Stimulated activated CD8-positive, alpha-beta memory T cell treated with anti-CD3 and anti-CD28 coated beads, Interleukin-7, amount 100 ng/mL, for 24 hours (primary cell): ENCODE measurements at places on chromosomes 2 and 18.

DNA sequence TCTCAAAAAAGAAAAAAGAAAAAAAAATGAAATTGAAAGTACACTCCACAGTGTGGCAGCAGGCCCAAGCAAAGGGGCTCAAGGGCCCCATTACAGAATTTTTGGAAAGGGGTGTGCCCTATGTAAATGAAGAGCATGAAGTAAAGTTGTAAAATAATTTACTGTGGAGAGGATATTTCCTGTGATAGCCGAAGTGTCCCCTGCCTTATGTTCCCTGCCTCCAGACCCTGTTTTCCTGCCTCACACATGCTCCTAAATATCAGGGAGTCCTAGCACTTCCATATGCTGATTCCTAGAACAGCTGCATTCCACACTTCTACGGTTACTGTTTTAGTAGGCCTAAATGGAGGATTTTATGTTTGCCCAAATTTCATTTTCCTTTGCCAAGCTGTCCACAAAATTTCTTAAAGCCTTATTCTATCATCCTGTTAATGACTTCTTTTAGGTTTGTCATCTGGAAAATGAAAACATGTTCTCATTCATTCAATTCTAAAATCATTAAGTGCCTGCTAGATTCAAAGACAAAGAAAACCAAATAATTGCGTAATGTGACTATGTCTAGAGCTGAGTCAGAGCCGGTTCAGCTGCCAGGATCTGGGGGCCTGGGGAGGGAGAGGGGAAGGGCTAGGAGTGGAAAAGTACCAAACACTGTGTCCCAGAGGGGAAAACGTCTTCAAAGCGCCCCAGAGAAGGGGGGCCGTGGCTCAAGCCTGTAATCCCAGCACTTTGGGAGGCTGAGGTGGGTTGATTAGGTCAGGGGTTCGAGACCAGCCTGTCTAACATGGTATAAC is 25.9 kb upstream of the IMPA2 start:
- DNase-seq: no peak

GRCh38 chr2:102520009-102520408 is 47.0 kb downstream of the SLC9A4 start:
- no peak for DNase-seq

GRCh38 chr2:168525716-168526446 is 69.8 kb downstream of the CERS6 start:
- DNase-seq: no peak

- no peak for DNase-seq
These were observed 7.4 kb upstream of the B3GNT7 start for GRCh38 chr2:231387904-231388724.

DNA sequence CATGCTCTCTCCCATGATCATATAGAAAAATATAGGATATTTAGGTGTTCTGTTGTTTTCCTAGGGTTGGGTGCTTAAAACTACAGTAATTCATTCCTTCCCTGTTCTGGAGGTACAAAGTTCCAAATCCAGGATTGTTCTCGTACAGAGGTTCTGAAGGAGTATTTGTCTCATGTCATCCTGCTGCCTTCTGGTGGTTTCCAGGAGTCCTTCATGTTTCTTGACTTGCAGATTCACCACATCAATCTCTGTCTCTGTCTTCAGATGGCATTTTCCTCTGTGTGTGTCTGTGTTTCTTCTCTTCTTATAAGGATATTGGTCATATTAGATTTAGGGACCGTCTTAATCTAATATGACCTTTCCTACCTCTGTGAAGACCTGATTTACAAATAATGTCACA is 397.9 kb downstream of the NYAP2 start:
- no peak for DNase-seq

DNA sequence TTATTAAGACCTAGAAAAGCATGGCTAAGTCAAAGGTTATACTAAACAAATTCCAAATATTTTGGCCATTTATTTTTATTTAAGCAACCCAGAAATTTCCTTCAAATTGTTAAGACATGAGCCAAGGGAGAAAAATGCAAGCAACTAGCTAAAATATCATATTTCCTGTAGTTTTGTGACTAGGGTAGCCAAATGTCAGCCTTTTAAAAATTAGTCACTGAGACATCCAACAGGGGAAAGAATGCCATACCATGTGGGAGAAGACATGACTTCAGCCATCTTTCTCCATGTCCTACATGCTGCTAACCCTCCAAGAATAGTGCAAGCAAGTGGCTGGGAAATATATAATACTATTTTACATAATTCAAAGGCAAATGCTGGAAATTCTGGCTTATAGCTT is 197.9 kb downstream of the DSEL start:
- DNase-seq: no peak

- DNase-seq: no peak
These were observed 4.7 kb downstream of the CYTIP start for GRCh38 chr2:157438863-157439823.

DNA sequence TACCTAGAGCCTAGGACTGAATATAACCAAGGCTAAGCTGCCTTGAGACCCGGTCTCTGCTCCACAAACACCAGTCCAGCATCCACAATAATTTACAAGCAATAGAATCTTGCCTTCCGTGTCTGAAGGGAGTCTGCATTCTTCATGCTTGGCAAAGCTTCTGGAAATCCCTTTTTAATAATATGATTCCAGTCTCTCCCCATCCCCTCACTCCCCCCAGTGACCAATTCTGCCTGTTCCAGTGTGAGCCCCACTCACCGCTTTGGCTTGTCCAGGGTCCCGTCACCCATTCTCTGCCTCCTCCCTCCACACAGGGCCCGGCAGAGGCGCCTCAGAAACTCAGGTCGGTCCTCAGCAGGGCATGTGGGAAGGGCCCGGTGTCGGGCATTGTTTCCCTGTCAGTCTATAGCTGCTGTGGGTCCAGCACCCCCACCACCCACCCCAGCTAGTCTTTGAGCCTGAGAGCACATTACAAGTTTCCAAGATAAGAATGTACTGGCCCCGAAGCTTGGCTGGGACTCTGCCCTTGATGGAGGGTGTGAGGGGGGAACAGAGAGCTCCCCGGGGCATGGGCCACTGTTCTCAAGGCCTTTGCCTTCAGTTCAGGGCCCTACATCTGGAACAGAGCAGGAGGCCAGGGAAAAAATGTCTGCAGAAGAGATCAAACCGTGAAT is 129.7 kb upstream of the MYCN start:
- DNase-seq: no peak

- DNase-seq: no peak
These were observed 28.5 kb downstream of the SLC66A2 start for GRCh38 chr18:79922971-79923411.

DNA sequence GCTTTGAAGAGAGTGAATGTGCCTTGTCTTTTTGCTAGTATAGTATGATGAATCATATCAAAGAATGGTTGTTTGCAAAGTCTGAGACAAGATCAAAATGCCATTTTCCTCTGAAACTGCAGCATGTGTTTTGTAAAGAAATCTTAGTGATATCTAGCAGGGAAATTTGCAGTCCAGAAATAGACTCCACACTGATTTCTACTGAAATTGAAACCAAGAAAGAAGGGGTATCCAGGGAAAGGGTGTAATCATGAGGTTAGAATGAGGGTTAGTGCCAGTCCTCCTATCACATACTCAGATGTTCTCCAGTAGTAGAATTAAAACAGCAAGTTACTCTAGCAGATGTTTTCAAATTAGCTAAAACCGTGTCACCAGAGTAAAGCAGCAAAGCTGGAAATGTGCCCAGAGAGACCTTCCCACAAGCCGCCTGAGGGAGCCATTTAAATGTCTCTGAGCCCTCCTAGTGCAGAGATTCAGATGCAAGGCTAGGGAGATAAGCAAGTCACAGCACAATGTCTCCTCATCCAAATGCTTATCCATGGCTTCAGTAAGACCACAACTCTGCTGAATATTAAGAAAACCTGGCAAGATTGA is 4.9 kb downstream of the DLGAP1 start:
- no peak for DNase-seq

- DNase-seq: no peak
These were observed 134.8 kb upstream of the NCK2 start for GRCh38 chr2:105609746-105610402.

GRCh38 chr2:83342860-83343329 is 1116.2 kb downstream of the SUCLG1 start:
- no peak for DNase-seq

- no peak for DNase-seq
These were observed 316.8 kb downstream of the PIK3C3 start for GRCh38 chr18:42271647-42272414.

- no peak for DNase-seq
These were observed 53.8 kb downstream of the CTAGE1 start for GRCh38 chr18:22363867-22364463.

DNA sequence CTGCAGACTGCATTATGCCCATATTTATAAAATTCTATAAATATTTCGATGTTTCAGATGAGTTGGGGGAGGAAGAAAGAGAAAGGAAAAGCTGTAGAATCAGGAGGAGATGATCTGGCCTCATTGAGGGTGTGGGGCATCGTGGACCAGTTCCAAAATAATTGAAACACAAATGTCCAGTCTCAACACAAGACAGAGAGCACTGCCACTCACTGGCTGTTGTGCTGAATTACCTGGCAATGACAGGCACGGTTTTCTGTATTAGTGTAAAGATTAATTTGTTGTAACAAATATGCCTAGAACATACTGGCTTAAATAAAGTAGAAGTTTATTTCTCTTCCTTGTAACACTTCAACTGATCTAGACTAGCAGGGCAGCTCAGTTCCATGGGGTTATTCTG is 24.1 kb downstream of the POLE4 start:
- no peak for DNase-seq

DNA sequence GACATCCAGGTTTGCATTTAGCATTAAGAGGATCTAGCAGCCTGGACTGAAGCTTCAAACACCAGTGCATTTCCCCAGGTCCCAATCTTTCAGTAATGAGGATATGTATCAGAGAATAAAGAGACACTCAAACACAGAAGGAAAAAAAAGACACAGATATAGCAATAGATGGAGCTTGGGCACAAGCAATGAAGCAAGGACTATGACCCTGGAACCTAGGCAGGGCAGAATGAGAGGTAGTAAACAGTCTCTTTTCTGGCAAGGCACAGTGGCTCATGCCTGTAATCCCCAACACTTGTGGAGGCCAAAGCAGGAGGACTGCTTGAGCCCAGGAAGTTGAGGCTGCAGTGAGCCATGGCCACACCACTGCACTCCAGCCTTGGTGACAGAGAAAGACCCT is 80.7 kb upstream of the HNRNPA3 start:
- DNase-seq: no peak

GRCh38 chr2:205754285-205754923 is 72.1 kb downstream of the NRP2 start:
- no peak for DNase-seq

GRCh38 chr2:5467178-5467905 is 224.8 kb upstream of the SOX11 start:
- DNase-seq: no peak

- DNase-seq: no peak
These were observed 666.9 kb downstream of the PLCL1 start for GRCh38 chr2:198471291-198471690.

GRCh38 chr2:54097124-54097523 is 18.3 kb upstream of the ACYP2 start:
- DNase-seq: no peak

DNA sequence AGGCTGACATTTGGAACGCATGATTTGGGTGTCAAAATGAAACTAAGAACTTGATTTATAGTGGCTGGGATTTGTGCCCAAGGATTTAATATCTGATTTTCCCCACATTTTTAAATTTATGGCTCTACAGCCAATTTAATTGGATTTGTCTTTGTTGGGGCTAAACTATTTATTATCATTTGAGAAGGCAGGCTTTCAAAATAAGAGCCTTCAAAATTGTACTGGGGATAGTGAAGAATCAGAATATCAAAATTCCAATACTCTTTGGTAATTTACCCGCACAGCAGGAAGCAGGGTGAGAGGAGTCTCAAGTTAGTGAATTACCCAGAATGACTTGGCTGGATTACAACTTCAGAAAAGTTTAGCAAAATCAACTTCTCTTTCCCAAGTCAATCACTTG is 278.1 kb downstream of the LRATD1 start:
- no peak for DNase-seq

- no peak for DNase-seq
These were observed 344.1 kb downstream of the TDRD15 start for GRCh38 chr2:21467910-21468309.

- DNase-seq: no peak
These were observed 906.6 kb upstream of the KLHL29 start for GRCh38 chr2:22478329-22478728.

GRCh38 chr2:1871171-1871570 is 126.9 kb upstream of the PXDN start:
- no peak for DNase-seq

GRCh38 chr2:9074930-9075329 is 71.4 kb upstream of the MBOAT2 start:
- DNase-seq: no peak

- no peak for DNase-seq
These were observed 1183.2 kb upstream of the ACVR2A start for GRCh38 chr2:146661473-146662096.

DNA sequence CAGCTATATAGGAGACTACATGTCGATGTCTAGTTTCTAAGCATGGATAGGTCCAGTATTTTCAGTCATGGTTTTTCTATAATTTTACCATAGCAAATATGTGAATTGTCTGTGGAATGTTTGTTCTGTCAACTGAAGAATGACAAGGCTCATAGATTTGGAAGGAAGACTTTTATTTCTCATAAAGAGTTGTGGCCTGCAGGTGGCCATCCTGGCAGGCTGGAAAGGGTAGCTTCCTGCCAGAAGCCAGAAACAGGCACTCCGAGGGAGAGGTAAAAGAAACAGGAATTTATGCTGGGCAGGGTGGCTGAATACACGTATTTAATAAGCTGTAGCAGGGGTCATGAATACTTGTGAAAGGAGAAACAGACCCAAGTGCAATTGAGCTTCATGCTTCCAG is 182.1 kb downstream of the PARD3B start:
- no peak for DNase-seq

- no peak for DNase-seq
These were observed 46.9 kb downstream of the NGEF start for GRCh38 chr2:232966122-232966521.

- DNase-seq: no peak
These were observed 231.5 kb downstream of the AFF3 start for GRCh38 chr2:99910902-99911301.

GRCh38 chr2:43708891-43709290 is 32.7 kb upstream of the C1GALT1C1L start:
- no peak for DNase-seq

- DNase-seq: no peak
These were observed 289.3 kb upstream of the ZSWIM2 start for GRCh38 chr2:187138265-187138664.

DNA sequence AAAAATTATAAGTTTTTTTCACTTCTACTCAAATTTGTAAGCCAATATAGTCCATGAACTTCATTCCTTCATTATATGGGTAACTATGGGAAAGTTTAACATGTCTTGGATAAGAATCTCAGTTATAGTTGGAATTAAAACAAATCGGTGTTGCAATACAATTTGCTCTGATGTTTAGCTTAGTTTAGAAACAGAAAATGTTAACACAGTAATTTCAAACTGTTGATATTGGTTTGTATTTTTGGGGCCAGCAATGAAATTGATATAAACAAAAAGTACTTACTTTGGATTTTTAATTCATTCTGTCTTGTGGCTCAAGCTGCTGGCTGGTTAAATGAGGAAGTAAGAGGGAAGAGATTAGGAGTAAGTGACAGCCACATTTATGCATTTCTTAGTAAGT is 368.5 kb upstream of the NT5C1B start:
- DNase-seq: no peak

- no peak for DNase-seq
These were observed 9.2 kb upstream of the CCDC141 start for GRCh38 chr2:179059026-179059700.
